Articular chondrocyte of knee joint (primary cell): ENCODE measurements at places on chromosomes 5 and 9. TPM values are rescaled to one million over a fixed set of nuclear protein-coding genes. Genes with fewer than 3 reads are reported as not detected.

The COL23A1 gene
- total RNA-seq, result under 0.01 TPM in 1 of 2 replicates, not detected in the other

The TMC1 gene
- total RNA-seq, result 0.39 and 0.76 TPM in 2 replicates

The LOX gene
- total RNA-seq, result 448 and 518 TPM in 2 replicates

The EDIL3 gene
- total RNA-seq, result 442 and 605 TPM in 2 replicates

The LCN2 gene
- total RNA-seq, result 0.39 TPM in 1 of 2 replicates, not detected in the other

The IRGM gene
- 0.13 TPM in 1 of 2 replicates, not detected in the other for total RNA-seq

The PPP3R2 gene
- not detected in 2 replicates for total RNA-seq

The LCN1 gene
- not detected in 2 replicates for total RNA-seq
